ENCODE measurements at places on chromosomes 11 and 22.

GRCh38 chr11:121566279-121567168 is 113.8 kb upstream of the SORL1-AS1 start:
- peak; percentile 29 for DNase-seq

DNA sequence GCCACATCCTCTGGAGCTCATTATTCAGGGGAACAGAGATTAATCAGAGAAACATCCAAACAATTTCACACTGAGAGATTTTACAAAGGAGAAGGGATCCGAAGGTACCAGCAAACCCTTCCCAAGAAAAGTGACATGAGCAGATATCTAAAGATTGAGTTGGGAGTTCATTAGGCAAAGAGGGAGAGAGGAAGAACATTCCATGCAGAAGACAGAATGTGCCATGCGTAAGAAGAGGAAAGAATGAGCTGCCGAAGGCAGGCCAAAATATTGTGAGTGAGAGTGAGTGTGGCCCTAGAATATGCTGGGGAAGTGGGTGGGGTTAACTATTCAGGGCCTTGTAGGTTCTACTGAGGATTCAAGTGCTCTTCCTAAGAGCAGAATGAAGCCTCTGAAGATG is 50.0 kb upstream of the LYVE1 start:
- DNase-seq: peak; percentile 59

DNA sequence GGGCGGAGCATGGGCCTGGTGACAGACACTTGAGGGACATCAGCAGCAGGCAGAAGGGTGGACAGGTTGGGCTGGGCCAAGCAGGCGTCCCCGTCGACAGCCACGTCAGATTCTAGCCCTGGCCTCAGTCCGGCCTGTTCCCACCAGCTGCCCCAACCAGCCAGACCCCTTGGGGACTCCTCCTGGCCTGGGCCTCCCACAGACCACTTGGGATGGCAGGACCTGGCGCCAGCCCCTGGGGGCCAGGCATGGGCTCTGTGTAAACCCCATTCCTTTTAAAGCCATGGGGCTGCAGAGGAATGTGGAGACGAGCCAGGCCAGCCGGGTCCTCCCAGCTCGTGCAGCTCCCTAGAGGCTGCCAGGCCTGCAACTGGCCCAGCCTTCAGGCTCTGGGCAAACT is 4.7 kb upstream of the SUSD2 start:
- DNase-seq: no peak

- DNase-seq: peak; percentile 71
Observed at GRCh38 chr22:17057959-17058814, 26.6 kb upstream of the IL17RA start.

- DNase-seq: peak; percentile 28
Observed at GRCh38 chr11:69889400-69890318, 70.4 kb upstream of the FGF3 start.

GRCh38 chr22:17786435-17787161 is 12.3 kb upstream of the BID start:
- DNase-seq: peak; percentile 69

- DNase-seq: peak; percentile 76
Observed at GRCh38 chr11:75597636-75598035, 35.6 kb downstream of the SERPINH1 start.

DNA sequence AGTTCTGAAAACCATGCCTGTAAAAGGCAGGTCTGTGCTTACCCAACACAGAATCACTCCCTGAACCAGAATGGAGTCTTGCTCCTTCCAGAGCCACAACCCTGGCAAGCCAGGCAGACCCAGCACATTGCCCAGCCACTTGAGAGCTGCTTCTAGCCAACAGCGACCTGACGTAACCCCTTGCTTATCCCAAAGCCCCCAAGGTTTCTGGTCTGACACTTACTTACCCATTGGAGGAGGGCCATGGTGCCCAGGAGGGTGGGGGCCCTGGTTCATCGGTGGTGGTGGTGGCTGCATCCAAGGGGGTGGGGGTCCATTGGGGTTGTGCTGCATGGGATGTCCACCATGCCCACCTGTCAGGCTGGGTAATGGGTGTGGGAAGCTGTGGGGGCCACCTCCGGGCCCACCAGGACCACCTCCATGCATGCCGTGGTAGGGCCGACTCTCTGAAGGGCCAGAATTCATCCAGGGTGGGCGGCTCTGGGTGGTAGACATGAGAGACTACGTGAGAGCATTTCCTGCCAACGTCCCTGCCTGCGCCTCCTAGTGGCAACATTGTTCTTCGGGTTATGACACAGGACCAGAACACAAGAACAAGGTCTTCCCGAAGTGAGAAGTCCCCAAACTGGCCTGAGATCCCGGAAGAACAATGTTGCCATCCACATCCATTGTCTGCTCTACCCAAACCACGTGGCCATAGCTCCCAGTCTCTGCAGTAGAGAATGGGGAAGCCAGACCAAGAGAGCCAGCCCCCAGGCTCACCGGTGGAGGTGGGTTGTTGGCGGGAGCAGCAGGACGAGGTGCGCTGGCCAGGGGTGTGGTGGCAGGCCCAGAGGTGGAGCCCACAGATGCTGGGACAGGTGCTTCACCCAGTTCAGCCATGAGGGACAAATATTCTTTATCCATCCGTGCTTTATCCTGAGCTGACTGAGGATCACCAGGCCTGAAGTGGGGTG is 7.8 kb upstream of the PYGM start:
- peak; percentile 92 for DNase-seq

DNA sequence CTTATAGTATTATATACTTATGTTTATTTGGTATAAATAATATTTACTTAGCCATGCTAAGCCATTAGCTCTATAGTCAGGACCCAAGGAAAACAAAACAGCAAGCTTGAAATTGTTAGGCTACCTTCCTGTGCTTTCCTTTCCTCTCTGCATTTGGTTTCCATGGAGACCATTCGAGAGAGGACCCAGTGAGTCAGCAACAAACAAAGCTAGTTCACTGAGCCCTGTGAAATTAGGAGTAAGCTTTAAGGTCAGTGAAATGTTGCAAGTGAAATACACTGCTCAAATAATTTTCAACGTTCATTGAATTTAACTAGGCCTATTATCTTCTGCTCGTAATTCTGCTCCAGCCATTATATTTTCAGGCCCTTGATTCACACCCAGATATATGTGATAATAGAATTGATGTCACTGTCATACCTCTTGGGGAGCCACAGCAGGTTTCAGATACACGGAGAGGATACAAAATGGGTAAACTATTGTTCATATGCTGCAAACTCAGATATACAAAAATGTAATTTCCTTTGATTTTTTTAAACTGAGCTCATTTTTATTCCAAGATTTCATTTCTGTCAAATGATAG is 9.1 kb upstream of the OR10D3 start:
- peak; percentile 98 for DNase-seq

GRCh38 chr22:42459287-42460063 is 27.3 kb upstream of the NFAM1 start:
- DNase-seq: peak; percentile 62

GRCh38 chr11:125271483-125272091 is 107.0 kb downstream of the PKNOX2 start:
- DNase-seq: no peak

- DNase-seq: peak; percentile 76
Observed at GRCh38 chr11:11691296-11692151, 69.7 kb upstream of the GALNT18 start.

GRCh38 chr11:62792202-62792575 is 383 bp upstream of the TMEM223 start:
- peak; percentile 57 for DNase-seq

DNA sequence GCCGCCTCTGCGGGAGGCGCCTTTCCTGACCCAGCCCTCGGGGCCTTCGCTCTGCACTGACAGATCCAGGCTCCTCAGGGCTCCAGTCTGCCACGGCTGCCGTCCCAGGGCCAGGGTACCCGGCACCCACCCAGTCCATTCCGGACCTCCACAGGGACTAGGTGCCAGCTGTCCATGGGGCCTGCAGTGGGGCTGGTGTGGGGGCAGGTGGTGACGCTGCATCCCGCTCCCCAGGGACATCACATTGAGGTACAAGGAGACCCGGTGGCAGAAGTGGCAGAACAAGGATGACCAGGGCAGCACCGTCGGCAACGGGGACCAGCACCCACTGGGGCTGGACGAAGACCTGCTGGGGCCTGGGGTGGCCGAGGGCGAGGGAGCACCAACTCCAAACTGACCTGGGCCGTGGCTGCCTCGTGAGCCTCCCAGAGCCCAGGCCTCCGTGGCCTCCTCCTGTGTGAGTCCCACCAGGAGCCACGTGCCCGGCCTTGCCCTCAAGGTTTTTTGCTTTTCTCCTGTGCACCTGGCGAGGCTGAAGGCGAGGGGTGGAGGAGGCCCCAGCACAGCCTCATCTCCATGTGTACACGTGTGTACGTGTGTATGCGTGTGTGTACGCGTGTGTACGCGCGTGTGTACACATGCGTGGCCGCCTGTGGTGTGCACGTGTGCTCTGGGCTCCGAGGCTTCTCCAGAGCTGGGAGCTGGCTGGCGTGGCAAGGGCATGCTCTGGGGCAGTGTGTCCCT is 16.7 kb downstream of the RNH1 start:
- DNase-seq: no peak

GRCh38 chr22:27170491-27170890 is 513.1 kb downstream of the MIAT start:
- DNase-seq: no peak

DNA sequence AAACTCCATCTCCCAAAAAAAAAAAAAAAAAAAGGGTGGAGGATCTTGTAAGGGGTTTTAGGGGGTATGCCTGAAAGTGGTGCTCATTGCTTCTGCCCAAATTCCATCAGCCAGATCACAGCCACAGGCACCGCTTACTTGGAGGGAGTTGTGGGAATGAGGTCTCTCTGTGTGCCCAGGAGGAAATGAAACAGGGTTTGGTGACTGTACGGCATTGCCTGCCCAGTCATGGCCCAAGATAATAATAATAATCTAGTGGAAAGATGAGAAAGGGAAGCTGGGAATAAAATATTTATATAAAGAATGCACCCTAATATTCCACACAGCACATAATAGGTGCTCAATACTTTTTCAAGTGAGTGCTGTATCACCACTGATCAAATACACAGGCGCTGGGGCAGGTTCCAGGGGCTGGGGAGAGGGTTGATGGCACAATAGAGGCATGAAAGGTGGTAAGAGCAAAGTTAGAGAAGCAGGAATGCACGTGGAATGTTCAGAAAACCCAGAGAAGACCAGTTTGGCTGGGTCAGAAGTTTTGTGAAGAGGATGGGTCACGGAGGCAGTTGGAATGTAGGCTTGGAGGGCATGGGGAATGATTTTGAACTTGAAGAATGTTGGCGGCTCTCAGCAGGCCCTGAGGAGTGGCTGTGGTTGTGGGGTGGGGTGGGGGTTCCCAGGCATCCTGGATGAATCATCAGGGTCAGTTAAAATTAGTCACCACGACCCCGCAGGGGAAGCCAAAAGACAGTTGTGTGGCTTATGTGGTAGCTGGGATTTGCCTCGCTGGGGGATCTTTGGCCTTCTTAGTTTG is 12.5 kb upstream of the MB start:
- peak; percentile 97 for DNase-seq

GRCh38 chr11:67456068-67456705 is 1.0 kb downstream of the CABP4 start:
- DNase-seq: no peak

DNA sequence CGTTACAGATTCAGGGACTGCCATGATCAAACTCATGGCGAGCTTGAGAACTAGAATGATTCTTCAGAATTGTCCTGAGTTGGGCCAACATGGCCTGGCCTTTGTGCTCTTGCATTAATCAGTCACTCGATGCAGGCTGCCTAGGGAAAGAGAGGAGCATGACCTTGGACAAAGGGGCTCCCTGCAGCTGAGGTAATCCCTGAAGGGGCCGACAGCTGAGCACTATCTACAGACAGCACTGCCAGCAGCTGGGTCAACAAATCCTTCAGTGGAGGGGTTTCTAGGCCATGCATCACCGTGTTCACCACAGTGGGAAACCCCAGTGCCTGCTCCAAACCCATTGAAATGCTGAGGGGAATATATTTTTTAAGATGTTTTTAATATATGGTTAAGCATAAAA is 159.5 kb upstream of the POU2AF2 start:
- DNase-seq: peak; percentile 57

DNA sequence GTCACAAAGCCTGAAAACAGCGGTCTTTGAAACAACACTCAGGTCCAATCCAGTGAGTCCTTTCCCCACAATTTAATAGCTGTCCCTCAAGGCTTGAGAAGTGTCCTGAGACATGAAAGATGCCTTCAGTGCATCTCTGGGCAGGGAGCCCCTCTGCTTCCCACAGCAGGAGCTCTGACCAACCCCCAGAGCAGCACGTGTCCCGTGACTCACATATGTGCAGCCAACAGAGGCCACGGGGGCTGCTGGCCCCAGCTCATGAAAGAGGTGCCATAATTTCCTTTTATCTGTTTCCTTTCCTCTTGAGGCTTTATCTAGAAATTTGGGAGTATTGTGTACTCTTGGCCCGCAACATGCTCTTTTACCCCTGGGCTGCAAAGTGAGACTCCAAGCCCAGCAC is 33.2 kb upstream of the LMO1 start:
- DNase-seq: no peak

DNA sequence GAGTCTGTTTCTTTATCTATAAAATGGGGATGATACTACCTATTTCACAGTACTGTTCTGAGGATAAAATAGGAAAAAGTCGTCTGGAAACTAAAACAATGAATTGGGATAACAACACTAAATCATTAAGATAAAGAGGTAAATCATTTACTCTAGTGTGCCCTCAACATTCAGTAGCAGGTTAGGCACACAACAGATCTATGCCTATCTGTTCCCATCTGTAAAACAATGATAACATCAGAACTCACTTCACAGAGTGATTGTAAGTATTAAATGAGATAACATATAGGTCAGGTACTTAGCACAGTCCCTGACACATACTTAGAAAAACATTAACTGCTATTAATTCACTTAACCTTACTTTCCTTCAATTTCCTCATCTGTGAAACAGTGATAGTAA is 36.9 kb downstream of the PAK1 start:
- peak; percentile 54 for DNase-seq

DNA sequence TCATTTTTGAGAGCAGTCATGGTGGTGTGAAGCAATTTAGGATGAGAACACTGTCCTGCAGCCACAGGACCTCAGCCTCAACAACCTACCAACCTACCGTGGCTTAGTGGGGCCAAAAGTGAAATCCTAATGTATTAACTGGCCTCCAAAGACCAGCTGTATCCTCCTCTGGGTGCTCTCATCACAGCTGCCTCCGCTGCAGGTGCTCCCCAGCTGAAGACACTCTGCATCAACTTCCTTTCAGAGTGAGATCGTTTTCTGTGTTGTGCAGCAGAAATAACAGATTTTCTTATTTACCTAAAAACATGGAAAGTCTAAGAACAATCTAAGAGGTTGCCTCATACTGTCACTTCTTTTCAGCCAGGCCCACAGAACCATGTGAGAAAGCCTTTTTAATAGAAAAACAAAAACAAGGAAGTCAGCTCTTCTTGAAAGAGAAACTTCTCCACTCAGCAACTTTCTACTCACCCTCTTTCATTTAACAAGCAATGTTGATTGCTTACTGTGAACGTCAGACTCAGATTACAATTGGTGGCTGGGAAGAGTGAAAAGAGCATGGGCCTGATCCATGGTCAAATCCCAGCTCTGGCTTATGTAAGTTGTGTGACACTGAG is 136.1 kb downstream of the TENM4 start:
- DNase-seq: no peak

GRCh38 chr11:74948546-74948897 is 369 bp downstream of the XRRA1 start:
- no peak for DNase-seq

- DNase-seq: no peak
Observed at GRCh38 chr22:19105456-19105855, 16.8 kb downstream of the DGCR2 start.
